Lower lobe of right lung (tissue), 2 donors: ENCODE measurements at places on chromosomes 1 and 21. TPM values are rescaled to one million over a fixed set of nuclear protein-coding genes. Genes with fewer than 3 reads are reported as not detected.

The LAMTOR5 gene
- total RNA-seq: 121 TPM

The KAZN gene
- total RNA-seq: 21.2 TPM

GRCh38 chr1:14623090-14623489 is 24.6 kb downstream of the KAZN start:
- H3K4me1 ChIP-seq: no peaks in the 10 kb centered on the region
- H3K27ac ChIP-seq: no peak overlapping the region
- no peaks in the 10 kb centered on the region for H3K36me3 ChIP-seq
- no peaks in the 10 kb centered on the region for H3K27me3 ChIP-seq
- no peak for DNase-seq

GRCh38 chr1:76944942-76945341 is 77.7 kb downstream of the ST6GALNAC5 start:
- no peak overlapping the region for H3K4me3 ChIP-seq
- no peaks in the 10 kb centered on the region for H3K36me3 ChIP-seq
- no peak for DNase-seq
- H3K4me1 ChIP-seq: no peaks in the 10 kb centered on the region
- no peak overlapping the region for H3K27ac ChIP-seq

DNA sequence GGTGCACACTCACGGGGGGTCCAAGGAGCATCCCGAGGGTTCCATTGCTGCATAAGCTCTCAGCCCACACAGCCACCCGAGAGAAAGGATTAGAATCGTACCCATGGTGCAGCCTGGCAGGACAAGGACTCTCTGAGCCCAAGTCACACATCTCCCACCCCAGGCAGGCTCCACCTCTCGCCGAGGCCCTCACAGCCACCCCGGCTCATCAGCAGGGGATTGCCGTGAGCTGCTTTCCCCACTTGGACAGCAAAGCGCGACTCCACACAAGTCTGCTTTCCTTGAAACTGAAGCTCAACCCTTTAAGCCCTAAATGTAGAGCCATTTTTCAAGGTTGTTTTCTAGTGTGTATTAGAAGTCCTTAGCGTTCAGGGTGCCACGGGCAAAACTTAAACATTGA is 306.4 kb upstream of the VAMP3 start:
- H3K4me3 ChIP-seq: no peak overlapping the region
- no peak for DNase-seq
- peaks cover 3% of the 10 kb centered on the region for H3K27me3 ChIP-seq

DNA sequence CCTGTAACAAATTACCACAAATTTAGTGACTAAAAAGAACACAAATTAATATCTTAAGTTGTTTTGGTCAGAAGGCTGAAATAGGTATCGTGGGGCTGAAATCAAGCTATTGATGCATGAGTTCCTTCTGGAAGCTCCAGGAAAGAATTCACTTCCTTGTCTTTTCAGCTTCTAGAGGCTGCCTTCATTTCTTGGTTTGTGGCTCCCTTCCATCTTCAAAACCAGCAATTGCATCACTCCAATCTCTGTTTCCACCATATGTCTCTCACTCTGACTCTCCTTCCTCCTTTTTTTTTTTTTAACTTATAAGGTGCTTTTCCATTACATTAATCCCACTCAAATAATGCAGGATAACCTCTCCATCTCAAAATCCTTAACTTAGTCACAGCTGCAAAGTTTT is 78.4 kb downstream of the OLFM3 start:
- H3K4me1 ChIP-seq: no peaks in the 10 kb centered on the region
- no peaks in the 10 kb centered on the region for H3K36me3 ChIP-seq
- H3K27ac ChIP-seq: no peak overlapping the region
- DNase-seq: no peak

DNA sequence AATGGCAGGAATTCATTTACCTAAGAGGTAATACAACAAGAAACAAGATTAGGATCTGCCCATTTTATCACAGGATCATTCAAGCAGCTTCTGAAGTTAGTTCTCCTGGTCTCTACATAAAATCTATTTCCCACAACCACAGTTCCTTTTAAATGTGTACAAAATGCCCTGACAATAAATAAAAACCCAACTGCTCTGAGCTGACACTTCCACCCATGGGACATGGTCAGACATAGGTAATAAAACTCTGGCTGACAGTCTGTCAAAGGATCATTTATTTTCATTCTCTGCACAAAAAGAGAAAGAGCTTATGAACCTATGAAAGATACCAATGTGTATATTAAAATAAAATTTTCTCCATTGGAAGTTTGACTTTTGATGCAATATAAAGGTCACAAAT is 145.4 kb upstream of the PALMD start:
- no peak for DNase-seq
- H3K36me3 ChIP-seq: no peaks in the 10 kb centered on the region
- no peak overlapping the region for H3K4me3 ChIP-seq
- H3K27ac ChIP-seq: no peak overlapping the region
- H3K27me3 ChIP-seq: no peaks in the 10 kb centered on the region

DNA sequence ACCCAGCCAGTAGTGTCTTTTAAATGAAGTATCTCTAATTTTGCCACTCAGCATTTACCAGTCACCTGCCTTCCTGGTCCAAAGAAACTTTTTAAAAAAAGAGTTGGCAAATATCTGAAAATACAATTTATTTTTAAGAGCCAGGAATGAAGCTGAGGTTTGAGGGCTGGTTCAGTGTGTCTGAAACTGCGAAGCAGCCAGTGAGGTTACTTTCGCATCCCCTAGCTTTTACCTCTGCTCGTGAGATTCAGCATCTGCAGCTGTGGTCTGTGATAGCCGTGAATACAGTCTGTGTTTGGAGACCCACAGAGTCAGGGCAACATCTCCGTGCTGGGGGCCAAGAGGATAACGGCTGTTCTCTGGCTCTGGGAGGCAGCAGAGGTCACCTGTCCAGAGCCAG is 21.3 kb upstream of the KCNAB2 start:
- no peaks in the 10 kb centered on the region for H3K36me3 ChIP-seq
- no peak for DNase-seq
- H3K27me3 ChIP-seq: no peaks in the 10 kb centered on the region
- peaks cover 13% of the 10 kb centered on the region for H3K4me1 ChIP-seq
- no peak overlapping the region for H3K4me3 ChIP-seq
- H3K27ac ChIP-seq: no peak overlapping the region

- no peaks in the 10 kb centered on the region for H3K36me3 ChIP-seq
- H3K4me3 ChIP-seq: no peak overlapping the region
- no peaks in the 10 kb centered on the region for H3K4me1 ChIP-seq
- no peaks in the 10 kb centered on the region for H3K27me3 ChIP-seq
- DNase-seq: no peak
Measured at GRCh38 chr1:171432473-171432872, 52.9 kb upstream of the PRRC2C start.

DNA sequence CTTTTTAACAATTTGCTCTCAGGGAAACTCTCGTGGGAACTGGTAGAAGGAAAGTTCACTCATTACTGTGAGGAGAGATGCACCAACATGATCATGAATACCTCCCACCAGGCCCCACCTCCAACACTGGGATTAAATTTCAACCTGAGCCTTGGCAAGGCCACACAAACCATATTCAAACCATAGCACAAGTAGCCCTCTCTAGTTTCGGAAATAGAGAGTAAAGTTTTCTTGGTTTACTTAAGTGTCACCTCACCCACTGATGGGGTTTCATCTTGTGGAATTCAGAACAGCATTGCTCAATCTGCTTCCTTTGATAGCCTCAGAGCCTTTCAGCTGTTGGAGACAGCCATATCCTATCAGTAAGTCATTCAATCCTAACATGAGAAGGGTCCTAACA is 25.5 kb upstream of the CCSAP start:
- no peak overlapping the region for H3K27ac ChIP-seq
- DNase-seq: no peak
- no peaks in the 10 kb centered on the region for H3K36me3 ChIP-seq

DNA sequence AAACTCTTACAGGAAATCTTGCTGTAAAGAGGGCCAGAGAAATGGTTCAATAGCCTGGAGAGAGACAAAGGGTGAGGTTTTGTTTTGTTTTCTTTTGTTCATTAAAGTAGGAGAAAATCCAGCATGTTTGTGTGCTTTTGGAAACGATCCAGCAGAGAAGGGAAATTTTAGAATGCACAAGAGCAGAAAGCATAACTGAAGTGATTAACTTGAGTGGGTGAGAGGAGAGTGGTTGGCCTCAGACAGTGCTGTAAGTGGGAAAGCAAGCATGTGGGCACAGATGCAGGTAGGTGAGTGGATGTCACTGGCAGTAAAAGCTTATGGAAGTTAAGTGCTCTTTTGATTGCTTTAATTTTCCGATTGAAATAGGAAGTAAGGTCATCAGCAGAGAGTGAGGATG is 50.2 kb downstream of the EEIG2 start:
- H3K27ac ChIP-seq: peak overlapping the region; percentile 9
- H3K27me3 ChIP-seq: no peaks in the 10 kb centered on the region
- peaks cover 20% of the 10 kb centered on the region for H3K36me3 ChIP-seq
- peaks cover 13% of the 10 kb centered on the region for H3K4me1 ChIP-seq
- DNase-seq: no peak

GRCh38 chr1:22428672-22429071 is 23.0 kb upstream of the ZBTB40 start:
- no peaks in the 10 kb centered on the region for H3K27me3 ChIP-seq
- no peaks in the 10 kb centered on the region for H3K4me1 ChIP-seq
- H3K27ac ChIP-seq: no peak overlapping the region
- H3K4me3 ChIP-seq: peak overlapping the region; percentile 41

DNA sequence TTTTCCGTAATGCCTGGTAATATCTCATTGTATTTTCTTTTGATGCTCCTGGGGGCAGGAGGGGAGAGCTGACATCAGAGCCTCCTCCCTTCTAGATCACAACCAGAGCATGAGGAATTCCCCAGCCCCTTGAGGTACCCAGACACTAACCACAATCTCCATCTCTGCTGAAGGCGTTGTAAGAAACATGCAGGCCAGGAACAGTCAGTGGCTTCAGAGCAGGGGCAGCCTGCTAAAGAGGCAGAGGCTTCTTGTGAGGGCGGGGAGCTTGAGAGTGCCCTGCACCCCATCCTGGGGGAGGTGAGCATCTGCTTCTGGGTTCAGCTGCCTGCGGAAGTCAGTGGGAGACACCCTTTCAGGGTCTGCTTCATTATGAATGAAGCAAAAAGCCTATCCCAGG is 19.0 kb downstream of the MAPKAPK2 start:
- H3K36me3 ChIP-seq: no peaks in the 10 kb centered on the region
- no peak for DNase-seq
- H3K27me3 ChIP-seq: no peaks in the 10 kb centered on the region
- H3K4me3 ChIP-seq: no peak overlapping the region
- no peak overlapping the region for H3K27ac ChIP-seq

- H3K4me1 ChIP-seq: no peaks in the 10 kb centered on the region
- peaks cover 49% of the 10 kb centered on the region for H3K36me3 ChIP-seq
- no peak for DNase-seq
- no peak overlapping the region for H3K4me3 ChIP-seq
Measured at GRCh38 chr21:41833497-41834115, 45.5 kb downstream of the PRDM15 start.

GRCh38 chr1:40004857-40005256 is 35.7 kb upstream of the CAP1 start:
- no peaks in the 10 kb centered on the region for H3K36me3 ChIP-seq
- H3K4me3 ChIP-seq: no peak overlapping the region
- no peaks in the 10 kb centered on the region for H3K4me1 ChIP-seq
- H3K27me3 ChIP-seq: no peaks in the 10 kb centered on the region

- H3K4me3 ChIP-seq: no peak overlapping the region
- no peak overlapping the region for H3K27ac ChIP-seq
- no peaks in the 10 kb centered on the region for H3K27me3 ChIP-seq
- peaks cover 35% of the 10 kb centered on the region for H3K4me1 ChIP-seq
- no peak for DNase-seq
- no peaks in the 10 kb centered on the region for H3K36me3 ChIP-seq
Measured at GRCh38 chr1:94063379-94063778, 57.6 kb downstream of the ABCA4 start.

DNA sequence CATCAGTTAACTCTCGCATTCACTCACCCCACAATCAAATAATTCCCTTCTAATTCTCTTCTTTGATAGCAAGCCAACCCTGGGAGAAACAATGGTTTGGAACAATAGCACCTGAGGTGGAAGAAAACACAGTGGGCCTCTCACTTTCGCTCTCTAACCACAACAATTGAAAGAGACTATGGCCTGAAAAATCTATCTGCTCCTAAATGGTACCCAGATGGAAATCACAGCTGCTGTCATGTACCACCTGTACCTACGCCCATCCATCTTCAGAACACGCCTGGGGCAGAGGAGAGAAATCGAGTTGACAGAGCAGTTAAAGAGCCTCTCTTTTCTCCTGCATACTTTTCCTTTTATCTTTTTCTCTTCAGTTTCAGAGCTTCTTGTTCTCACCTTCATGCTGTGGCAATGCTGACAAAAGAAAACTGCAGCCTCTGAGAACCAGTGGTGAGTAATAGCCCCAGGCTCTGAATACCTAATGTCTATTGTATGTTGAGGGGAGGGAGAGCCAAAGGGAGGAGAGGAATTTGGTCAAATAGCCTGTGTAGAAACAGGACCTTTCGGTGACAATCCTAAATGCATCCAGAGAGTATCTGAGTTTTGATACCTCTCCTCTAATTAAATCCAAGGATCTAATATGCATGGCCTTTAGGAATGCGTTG is 57.7 kb downstream of the ZC3H11B start:
- H3K27ac ChIP-seq: no peak overlapping the region
- H3K4me1 ChIP-seq: no peaks in the 10 kb centered on the region
- DNase-seq: no peak
- H3K27me3 ChIP-seq: no peaks in the 10 kb centered on the region

DNA sequence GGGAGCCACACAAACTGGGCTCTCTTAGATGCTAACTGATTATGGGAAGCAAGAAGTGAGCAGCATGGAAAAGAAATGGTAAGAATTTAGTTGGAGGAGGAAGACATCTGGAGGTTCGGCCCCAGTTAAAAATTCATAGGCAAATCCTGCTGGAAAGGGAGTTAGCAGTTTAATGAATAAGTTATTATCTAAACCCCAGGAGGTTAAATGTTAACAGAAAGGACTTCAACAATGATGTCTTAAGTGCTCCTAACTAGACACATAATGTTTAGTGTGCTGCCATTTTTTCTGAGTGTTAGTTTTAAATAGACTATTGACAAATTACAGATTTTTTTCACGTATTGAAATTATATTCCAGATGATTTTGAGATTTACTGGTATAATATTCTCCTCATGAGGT is 1265.3 kb upstream of the ADGRL2 start:
- no peaks in the 10 kb centered on the region for H3K4me1 ChIP-seq
- no peaks in the 10 kb centered on the region for H3K36me3 ChIP-seq
- no peak for DNase-seq
- no peak overlapping the region for H3K4me3 ChIP-seq
- no peak overlapping the region for H3K27ac ChIP-seq
- H3K27me3 ChIP-seq: no peaks in the 10 kb centered on the region

- DNase-seq: no peak
- H3K36me3 ChIP-seq: no peaks in the 10 kb centered on the region
- no peaks in the 10 kb centered on the region for H3K4me1 ChIP-seq
- H3K4me3 ChIP-seq: no peak overlapping the region
Measured at GRCh38 chr1:247281001-247281574, 25.2 kb downstream of the VN1R5 start.

- no peak overlapping the region for H3K4me3 ChIP-seq
- H3K27ac ChIP-seq: no peak overlapping the region
- DNase-seq: no peak
- H3K27me3 ChIP-seq: no peaks in the 10 kb centered on the region
- H3K4me1 ChIP-seq: peaks cover 20% of the 10 kb centered on the region
- H3K36me3 ChIP-seq: no peaks in the 10 kb centered on the region
Measured at GRCh38 chr1:200359610-200360163, 50.1 kb downstream of the ZNF281 start.

GRCh38 chr1:30444401-30444800 is 279.0 kb downstream of the MATN1 start:
- no peaks in the 10 kb centered on the region for H3K4me1 ChIP-seq
- H3K27ac ChIP-seq: no peak overlapping the region
- no peak for DNase-seq
- no peaks in the 10 kb centered on the region for H3K27me3 ChIP-seq

- no peaks in the 10 kb centered on the region for H3K27me3 ChIP-seq
- no peak overlapping the region for H3K27ac ChIP-seq
- H3K4me3 ChIP-seq: no peak overlapping the region
- H3K36me3 ChIP-seq: no peaks in the 10 kb centered on the region
- H3K4me1 ChIP-seq: no peaks in the 10 kb centered on the region
Measured at GRCh38 chr21:40243685-40244084, 376.4 kb downstream of the PCP4 start.
